ENCODE measurements at places on chromosomes 13 and 19.

DNA sequence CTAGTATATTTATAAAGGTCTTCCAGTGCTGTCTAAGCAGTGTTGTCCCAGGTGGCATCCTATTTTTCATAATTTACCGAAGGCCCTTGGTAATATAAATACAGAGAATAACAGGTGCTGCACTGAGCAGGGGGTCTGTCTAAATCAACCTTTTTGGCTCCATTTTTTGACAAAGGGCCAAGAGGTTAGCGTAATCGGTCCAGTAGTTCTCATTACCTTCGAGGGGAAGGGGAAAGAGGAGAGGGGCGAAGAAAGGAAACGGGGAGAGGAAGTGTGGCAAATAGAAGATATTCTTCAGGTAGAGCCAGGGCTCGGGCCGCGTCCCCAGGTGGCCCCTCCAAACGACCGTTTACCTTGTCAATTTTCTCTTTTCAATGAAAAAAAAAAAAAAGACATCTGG, 749 bp upstream of the PAN3 start:
- DNase-seq: no peak

- DNase-seq: no peak
These were observed 11.3 kb upstream of the PRKD2 start for GRCh38 chr19:46728208-46728607.

- DNase-seq: no peak
These were observed 1573.3 kb downstream of the PCDH9 start for GRCh38 chr13:65656740-65657329.

- no peak for DNase-seq
These were observed 47.1 kb downstream of the ARHGAP35 start for GRCh38 chr19:46907880-46908279.

GRCh38 chr19:38785187-38785699, 3.8 kb upstream of the LGALS7B start:
- DNase-seq: no peak
